T1000 (cell line): ENCODE measurements at places on chromosomes 1 and 21.

GRCh38 chr1:30878016-30878415 lies 30.5 kb downstream of the SDC3 start:
- DNase-seq = no peak

GRCh38 chr1:37720231-37721130 lies 28.2 kb downstream of the CDCA8 start:
- no peak for DNase-seq

DNA sequence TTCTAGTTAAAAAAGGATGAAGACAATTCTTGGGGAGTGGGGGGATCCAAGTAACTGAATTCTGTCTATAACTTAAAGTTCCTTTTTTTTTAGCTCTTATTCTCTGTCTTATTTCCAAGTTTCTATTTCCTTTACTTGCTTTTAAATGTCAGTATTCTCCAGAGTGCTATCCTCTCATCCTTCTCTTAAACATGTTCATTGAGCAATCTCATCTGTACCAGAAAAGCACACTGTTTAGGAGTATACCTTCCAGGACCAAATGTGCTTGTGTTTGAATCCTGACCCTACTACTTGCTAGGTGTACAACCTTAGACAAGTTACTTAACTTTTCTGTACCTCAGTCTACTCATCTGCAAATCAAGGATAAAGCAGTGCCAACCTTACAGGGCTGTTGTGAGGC lies 50.1 kb downstream of the AKT3 start:
- DNase-seq = no peak

DNA sequence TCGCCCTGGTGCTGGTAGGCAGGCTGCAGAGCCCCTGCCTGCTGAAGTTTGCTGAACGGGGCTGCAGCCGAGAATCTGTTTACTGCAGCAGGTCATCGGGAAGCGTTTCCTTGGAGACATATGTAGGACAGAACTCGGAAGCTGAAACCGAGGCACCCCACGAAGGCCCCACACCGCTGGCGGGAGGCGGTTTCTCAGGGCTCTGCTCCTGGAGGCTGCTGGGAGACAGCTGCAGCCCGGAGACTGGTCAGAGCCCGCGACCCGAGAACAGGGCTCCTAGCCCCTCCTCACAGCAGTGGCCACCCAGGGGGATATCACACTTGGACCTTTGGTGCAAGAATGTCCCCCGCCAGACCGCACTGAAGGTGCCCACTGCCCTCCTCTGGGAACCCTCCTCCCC lies 12.7 kb upstream of the PLCH2 start:
- DNase-seq = no peak

DNA sequence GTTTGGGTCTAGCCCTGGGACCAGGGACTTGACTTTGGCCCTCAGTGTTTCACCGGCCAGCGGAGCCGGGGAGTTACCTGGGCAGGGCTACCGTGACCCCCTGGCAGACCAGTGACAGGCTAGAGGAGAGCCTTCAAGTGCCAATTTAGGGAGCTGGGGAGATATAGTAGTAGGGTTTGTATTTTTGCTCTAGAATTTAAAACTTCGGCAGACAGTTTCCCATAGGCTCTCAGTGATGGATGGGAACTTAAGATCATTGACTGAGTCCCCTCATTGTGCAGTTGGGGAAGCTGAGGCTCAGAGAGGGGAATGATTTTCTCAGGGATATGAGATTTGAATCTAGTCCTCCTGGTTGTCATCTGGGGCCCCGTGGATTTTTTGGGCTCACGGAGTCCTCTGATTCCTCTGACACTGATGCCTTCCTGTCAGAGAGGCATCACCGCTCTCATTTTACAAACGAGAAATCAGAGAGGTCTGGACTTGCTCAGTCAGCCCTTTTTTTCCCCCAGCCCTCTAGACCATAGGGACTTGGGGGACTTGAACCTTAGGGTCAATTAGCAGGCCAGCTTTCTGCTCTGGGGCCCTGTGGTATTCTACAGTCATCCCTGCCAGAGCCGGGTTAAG lies 58.3 kb upstream of the ACOT11 start:
- DNase-seq = no peak

- DNase-seq = no peak
Measured at GRCh38 chr1:48741380-48741779, 35.3 kb downstream of the BEND5 start.

DNA sequence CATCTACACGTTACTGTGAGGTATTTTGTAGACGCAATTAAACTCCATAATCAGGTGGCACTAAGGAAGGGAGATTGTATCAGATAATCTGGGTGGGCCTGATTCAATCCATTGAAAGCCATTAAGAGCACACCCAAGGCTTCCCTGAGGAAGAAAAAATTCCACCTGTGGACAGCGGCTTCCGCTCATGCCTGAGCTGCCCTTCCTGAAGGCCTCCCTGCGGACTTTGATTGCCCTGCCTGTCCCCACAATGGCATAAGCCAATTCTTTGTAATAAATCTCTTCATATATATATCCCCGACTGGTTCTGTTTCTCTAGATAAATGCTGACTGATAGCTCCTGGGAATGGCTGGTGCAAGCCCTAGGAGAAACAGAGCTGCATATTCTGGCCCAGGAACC lies 138.3 kb downstream of the TGFBR3 start:
- DNase-seq = no peak

GRCh38 chr1:216614011-216614934 lies 109.0 kb downstream of the ESRRG start:
- no peak for DNase-seq

DNA sequence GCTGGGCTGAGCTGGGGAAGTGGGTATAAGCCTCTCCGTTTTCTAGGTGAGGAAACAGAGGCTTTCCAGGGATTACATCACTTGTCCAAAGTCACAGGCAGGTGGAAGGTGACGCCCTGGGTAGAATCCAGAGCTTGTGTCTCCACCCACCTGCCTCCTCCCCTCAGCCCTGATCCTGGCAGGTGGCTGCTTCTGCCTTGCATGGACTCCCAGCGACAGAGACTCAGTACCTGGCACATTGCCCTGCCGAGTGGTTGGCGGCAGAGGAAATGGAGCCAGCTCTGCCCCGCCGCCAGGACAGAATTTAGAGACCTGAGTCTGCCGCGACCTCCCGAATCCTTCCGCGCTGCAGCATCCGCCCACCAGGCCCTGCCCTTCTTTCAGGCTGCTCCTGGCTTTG lies 2.1 kb downstream of the PLA2G2E start:
- DNase-seq = no peak

GRCh38 chr1:12539320-12539704 lies 78.7 kb downstream of the DHRS3 start:
- DNase-seq = no peak

DNA sequence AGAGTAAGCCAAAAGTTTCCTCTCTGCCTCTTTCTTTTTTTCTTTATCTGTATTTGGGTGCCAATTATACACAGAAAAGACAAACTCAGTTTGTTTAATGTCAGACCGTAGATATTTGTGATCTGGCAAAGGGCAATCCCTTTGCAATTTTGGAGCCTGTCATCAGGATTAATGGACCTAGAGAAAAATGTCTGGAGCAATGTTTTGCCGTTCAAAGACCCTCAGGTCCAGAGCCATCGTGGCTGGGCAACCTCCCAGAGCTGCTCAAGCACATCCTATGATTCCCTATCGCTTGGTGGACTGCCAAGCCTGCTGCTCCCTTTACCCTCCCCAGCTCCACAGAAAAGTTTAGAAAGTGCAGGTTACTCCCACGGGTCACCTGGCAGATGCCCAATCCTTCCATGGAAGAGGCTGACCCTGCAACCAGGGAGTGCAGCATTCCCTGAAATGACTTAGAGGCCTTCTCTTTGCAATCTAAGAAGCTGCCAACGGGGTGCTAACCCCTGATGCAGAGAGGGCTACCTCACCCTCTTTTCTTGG lies 112.5 kb upstream of the NGF start:
- DNase-seq = no peak

- no peak for DNase-seq
Measured at GRCh38 chr1:12629985-12630760, 12.2 kb upstream of the DHRS3 start.

DNA sequence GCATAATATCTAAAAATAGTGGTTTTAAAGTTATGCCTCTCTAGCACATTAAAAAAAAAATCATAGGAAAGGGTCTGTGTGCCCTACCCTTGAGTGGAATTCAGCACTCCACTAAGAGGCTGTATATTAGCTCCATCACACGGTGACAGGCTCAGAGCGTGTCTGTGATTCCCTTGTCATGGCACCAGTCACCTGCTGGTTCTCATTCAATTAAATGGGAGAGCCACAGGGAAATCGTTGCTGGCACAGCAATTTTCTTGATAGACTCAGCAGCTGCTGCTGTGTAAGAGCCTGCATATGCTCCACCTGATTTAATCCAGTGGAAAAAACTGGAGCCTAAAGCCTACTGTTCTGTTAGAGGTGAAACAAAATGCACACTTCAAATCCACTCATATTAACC lies 9.5 kb downstream of the ATP6V1G3 start:
- DNase-seq = no peak

GRCh38 chr1:193033610-193034009 lies 25.6 kb downstream of the UCHL5 start:
- DNase-seq = no peak

GRCh38 chr1:70627910-70628309 lies 216.8 kb downstream of the CTH start:
- no peak for DNase-seq

DNA sequence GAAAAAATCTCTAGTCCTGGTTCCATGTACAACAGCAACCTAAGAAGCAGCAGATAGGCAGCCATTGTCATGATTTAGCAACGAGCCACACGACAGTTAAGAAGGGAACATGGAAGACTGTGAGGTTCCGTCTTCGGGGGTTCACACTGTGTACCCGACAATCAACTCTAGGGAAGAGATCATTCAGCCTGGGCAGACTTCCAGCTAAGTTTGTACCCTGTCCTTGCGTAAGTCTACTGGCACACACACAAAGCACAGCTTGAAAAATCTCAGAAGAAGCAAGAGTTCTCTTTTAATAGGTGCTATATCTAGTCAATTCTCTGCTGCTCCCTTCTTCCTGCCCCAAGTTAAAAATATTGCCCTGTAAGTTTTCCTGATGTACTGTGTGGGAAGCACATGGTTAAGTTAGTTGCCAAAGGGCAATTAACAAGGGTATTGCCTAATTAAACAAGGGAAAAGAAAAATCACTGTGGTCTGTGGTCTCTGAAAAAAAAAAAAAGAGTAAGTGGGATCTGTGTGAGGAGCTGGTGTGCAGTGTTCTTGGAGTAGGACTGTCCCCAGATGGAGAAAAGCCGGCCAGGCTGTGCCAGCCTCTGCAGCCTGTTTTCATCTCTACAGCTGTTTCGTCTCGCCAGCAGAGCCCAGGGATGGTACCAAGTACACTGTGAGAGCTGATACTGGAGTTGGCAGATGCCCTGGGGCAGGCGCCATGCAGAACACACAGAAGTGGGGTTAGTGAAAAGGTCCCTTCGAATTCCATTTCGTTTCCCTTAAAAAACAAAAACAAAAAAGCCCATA lies 6.4 kb upstream of the MYBPHL start:
- DNase-seq = no peak

DNA sequence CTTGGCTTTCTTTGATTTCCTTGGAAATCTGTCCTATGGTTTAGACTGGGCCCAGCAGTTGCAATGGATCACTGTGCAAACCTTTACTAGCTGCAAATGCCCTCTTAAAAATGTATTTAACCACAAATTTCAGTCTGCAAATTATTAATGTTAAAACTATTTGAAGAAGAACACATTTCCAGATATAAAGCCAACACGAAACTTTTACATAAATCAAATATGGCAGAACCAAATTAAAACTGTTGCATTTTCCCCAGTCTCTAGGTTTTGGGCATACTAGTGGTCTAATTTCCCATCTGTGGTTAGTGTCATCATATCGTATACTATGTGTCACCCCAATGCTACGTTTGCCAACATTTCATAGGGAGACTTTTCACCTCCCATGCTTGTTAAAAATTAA lies 52.3 kb downstream of the HMCN1 start:
- DNase-seq = no peak

DNA sequence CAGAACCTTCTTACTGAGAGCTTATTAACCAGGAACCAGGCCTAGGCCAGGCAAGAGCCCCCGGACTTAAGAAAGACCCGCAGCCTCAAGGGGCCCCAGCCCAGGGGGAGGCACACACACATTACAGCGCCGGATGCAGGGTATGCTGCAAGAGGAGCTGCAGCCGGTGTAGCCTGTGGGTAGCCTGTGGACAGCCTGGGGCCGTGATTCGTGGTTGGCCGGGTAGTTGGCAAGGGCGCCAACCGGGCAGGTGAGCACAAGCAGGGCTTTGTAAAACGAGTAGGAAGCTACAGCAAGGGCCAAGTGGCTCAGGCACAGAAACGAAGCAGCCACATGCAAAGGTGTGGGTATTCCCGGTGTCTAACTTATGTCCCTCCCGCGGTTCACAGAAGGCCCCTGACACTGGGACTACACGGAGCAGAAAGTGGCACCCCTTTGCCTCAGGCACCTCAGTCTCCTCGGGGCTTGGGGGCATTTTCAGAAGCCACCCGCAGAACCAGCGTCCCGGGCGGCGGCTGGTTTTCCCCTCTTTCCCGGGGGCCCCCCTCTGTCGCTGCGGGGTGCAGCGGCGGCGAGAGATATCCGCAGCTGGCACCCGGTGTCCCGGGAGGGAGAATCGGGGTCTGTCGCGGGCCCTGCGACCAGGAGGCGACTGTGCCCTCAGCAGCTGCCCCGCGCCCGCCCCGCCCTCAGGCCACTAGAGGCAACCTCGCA lies 40.8 kb downstream of the KIAA1614 start:
- DNase-seq = no peak

DNA sequence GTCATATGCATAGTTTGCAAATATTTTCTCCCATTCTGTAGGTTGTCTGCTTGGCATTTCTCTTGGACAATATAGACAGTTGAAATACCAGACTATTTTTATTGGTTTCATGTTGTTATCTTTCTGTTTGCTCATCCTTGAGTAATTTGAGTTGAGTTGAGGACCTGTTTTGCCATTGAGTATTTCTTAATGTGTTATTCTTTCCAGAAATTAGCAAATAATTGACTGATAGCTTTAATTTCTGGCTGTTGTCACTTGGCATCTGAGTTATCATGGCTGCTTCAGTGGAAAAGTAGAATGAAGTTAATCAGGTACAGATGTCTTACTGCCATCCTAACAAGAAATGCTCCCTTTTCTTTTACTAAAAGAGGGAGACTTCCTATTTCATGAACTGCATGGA lies 264.8 kb upstream of the DUSP10 start:
- no peak for DNase-seq

DNA sequence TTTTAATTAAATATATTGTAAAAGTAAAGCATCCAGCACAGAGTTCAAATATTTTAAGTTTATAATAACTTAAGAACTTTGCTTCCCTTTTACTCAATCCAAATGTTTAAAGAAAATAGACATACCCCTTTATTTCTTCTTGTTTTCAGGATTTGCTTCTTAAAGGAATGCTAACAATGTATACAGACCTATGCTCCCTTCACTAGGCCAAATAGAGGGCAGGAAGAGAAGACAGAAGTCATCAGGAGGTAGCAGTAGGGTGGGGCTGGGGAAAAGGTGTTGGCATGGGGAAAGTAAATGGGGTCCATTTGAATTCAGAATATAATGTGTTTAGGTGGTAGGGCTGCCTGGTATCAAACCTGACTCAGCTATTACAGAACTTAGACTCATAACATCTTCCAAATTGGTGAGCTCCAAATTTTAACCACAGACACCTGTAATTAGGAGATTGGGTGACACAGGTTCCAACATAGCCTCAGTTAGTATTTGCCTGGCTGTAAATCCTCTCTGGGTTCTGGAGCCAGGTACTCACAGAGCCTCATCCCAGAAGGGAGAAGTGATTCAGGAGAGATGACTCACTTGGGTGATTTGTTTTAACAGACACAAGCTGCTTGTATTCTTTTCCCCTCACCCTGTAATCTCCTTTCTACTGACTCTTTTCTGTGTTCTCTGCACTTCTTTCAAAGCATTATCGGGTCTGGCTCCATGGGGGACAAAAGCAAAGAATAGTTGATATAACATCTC lies 60.1 kb upstream of the DUSP10 start:
- DNase-seq = no peak
